Stomach (tissue), 19 donors: ENCODE measurements at places on chromosomes 2 and 18. TPM values are rescaled to one million over a fixed set of nuclear protein-coding genes. Genes with fewer than 3 reads are reported as not detected.

FBXO36 gene
- not detected for total RNA-seq

TRABD2A gene
- total RNA-seq = 0.29 TPM

CCDC85A gene
- 3.2 TPM for total RNA-seq

SEPTIN10 gene
- 101 TPM for total RNA-seq

VIL1 gene
- total RNA-seq = 12.5 TPM

PCGF1 gene
- 49.6 TPM for total RNA-seq

FAM98A gene
- 23.5 TPM for total RNA-seq

REG3A gene
- not detected for total RNA-seq

GRCh38 chr2:47002480-47003381 is 87.1 kb upstream of the MCFD2 start:
- peak overlapping the region; percentile 61 for H3K27ac ChIP-seq
- no peaks in the 10 kb centered on the region for H3K27me3 ChIP-seq
- DNase-seq = peak; percentile 90
- no peak overlapping the region for H3K4me3 ChIP-seq
- H3K36me3 ChIP-seq = peaks cover 43% of the 10 kb centered on the region
- H3K4me1 ChIP-seq = peaks cover 15% of the 10 kb centered on the region

GRCh38 chr18:57816208-57816954 is 13.3 kb upstream of the ATP8B1 start:
- H3K27ac ChIP-seq = no peak overlapping the region
- DNase-seq = no peak
- H3K4me3 ChIP-seq = no peak overlapping the region
- no peaks in the 10 kb centered on the region for H3K4me1 ChIP-seq
- no peaks in the 10 kb centered on the region for H3K36me3 ChIP-seq
- no peaks in the 10 kb centered on the region for H3K27me3 ChIP-seq

- H3K36me3 ChIP-seq = peaks cover 16% of the 10 kb centered on the region
- H3K27ac ChIP-seq = peak overlapping the region; percentile 90
- H3K4me1 ChIP-seq = peaks cover 11% of the 10 kb centered on the region
- no peaks in the 10 kb centered on the region for H3K27me3 ChIP-seq
- peak; percentile 52 for DNase-seq
These were observed 26.3 kb upstream of the TMEM182 start for GRCh38 chr2:102735416-102736109.

GRCh38 chr2:182377467-182377866 is 49.4 kb downstream of the PDE1A start:
- no peaks in the 10 kb centered on the region for H3K36me3 ChIP-seq
- no peak overlapping the region for H3K27ac ChIP-seq
- H3K4me3 ChIP-seq = no peak overlapping the region
- H3K4me1 ChIP-seq = peaks cover 33% of the 10 kb centered on the region

DNA sequence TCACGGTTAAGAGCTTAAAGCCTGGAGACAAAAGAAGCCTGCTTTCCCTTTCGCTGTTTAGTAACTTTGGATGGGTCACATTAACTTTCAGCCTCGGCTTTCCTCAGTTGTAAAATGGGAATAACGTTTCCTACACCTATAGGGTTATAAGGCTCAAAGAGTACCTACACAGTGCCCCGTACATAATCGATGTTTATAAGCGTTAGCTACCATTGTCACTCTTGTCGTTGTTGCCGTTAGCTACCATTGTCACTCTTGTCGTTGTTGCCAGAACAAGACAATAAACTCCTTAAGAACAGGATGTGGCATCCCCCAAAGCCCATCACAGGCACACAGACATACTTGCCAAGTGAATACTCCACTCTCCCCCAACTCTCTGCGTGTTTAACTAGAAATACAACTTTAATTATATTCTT is 901 bp upstream of the MFSD6 start:
- H3K36me3 ChIP-seq = no peaks in the 10 kb centered on the region
- no peak for DNase-seq
- H3K4me3 ChIP-seq = peak overlapping the region; percentile 86
- no peaks in the 10 kb centered on the region for H3K27me3 ChIP-seq
- H3K27ac ChIP-seq = peak overlapping the region; percentile 92

DNA sequence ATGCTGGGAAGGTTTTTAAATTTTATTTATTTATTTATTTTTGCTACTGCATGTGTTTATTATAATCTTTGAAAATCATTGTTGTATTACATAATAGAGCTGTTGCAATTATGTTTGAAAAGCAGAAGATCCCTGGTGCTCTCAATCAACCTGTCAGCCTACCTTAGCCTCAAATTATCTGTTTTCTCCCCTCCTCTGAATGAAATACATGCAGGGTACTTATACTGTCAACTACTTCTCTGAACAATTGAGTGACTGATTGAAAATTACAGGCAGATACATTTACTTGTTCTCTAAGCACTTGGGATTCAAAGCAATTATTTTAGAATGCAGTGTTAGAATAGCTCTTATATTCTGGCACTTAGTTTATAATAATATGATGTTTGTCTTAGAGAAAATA is 8.1 kb downstream of the KYNU start:
- H3K27me3 ChIP-seq = no peaks in the 10 kb centered on the region
- no peaks in the 10 kb centered on the region for H3K36me3 ChIP-seq
- no peak overlapping the region for H3K4me3 ChIP-seq
- H3K27ac ChIP-seq = no peak overlapping the region
- no peaks in the 10 kb centered on the region for H3K4me1 ChIP-seq

- no peak for DNase-seq
- peaks cover 47% of the 10 kb centered on the region for H3K27me3 ChIP-seq
- no peaks in the 10 kb centered on the region for H3K36me3 ChIP-seq
- H3K4me3 ChIP-seq = no peak overlapping the region
- H3K4me1 ChIP-seq = peaks cover 18% of the 10 kb centered on the region
These were observed 10.4 kb upstream of the GMPPA start for GRCh38 chr2:219488149-219488843.

- no peak overlapping the region for H3K4me3 ChIP-seq
- no peak overlapping the region for H3K27ac ChIP-seq
- H3K4me1 ChIP-seq = no peaks in the 10 kb centered on the region
- DNase-seq = no peak
These were observed 14.9 kb upstream of the DTNB start for GRCh38 chr2:25688236-25688635.

GRCh38 chr2:74573747-74574562 is 19.4 kb downstream of the DOK1 start:
- H3K27me3 ChIP-seq = no peaks in the 10 kb centered on the region
- peaks cover 15% of the 10 kb centered on the region for H3K4me1 ChIP-seq
- peak overlapping the region; percentile 5 for H3K27ac ChIP-seq
- DNase-seq = peak; percentile 40

DNA sequence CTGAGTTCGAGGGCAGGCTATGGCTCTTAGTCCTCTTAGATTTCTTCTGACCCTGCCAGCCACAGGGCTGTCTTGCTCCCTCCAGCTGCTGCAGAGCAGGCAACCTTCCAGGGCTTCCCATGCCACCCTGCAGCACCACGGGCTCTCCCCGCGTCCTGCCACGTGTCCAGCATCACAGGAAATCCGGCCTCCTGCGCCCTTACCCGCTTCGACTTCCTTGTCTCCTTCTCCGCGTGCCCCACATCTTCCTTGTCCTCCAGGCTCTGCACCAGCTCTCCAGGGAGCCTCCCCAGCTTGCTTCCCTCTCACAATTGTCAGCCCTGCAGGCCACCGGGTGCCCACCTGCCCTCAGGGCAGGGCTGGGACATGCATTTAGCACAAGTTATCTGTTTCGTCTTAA is 253.5 kb downstream of the DCDC2C start:
- H3K4me3 ChIP-seq = no peak overlapping the region
- H3K27me3 ChIP-seq = no peaks in the 10 kb centered on the region
- no peaks in the 10 kb centered on the region for H3K4me1 ChIP-seq
- no peak overlapping the region for H3K27ac ChIP-seq
- H3K36me3 ChIP-seq = no peaks in the 10 kb centered on the region
- no peak for DNase-seq

DNA sequence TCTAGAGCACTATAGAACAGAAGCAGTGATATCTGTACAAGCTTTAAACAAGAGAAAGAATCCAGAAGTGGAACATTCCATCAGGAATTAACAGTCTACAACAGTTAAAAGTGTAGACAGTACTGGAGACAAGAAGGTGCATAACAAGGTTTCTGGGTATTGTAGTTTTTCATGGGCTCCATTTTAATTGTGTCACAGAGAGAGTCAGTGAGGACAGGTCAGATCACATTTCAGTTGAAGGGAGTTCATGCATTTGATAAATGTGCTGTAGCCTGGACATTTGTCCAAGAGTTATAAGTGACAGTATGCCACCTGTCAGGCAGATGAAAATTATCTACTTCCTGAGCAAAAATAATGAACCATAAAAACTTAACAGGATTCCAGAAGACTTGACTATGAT is 328.6 kb downstream of the CNTNAP5 start:
- no peak overlapping the region for H3K4me3 ChIP-seq
- H3K27me3 ChIP-seq = no peaks in the 10 kb centered on the region
- H3K27ac ChIP-seq = no peak overlapping the region
- no peaks in the 10 kb centered on the region for H3K36me3 ChIP-seq
- no peak for DNase-seq

GRCh38 chr2:45813003-45813941 is 161.8 kb downstream of the PRKCE start:
- DNase-seq = no peak
- H3K4me3 ChIP-seq = no peak overlapping the region
- no peaks in the 10 kb centered on the region for H3K36me3 ChIP-seq
- no peaks in the 10 kb centered on the region for H3K27me3 ChIP-seq
- peak overlapping the region; percentile 66 for H3K27ac ChIP-seq

- H3K36me3 ChIP-seq = no peaks in the 10 kb centered on the region
- peaks cover 21% of the 10 kb centered on the region for H3K4me1 ChIP-seq
- no peak for DNase-seq
- H3K27ac ChIP-seq = no peak overlapping the region
- no peaks in the 10 kb centered on the region for H3K27me3 ChIP-seq
These were observed 131.7 kb downstream of the DOCK10 start for GRCh38 chr2:224910574-224910925.

GRCh38 chr18:60191926-60192325 is 180.6 kb downstream of the MC4R start:
- no peaks in the 10 kb centered on the region for H3K27me3 ChIP-seq
- H3K36me3 ChIP-seq = no peaks in the 10 kb centered on the region
- no peak for DNase-seq

DNA sequence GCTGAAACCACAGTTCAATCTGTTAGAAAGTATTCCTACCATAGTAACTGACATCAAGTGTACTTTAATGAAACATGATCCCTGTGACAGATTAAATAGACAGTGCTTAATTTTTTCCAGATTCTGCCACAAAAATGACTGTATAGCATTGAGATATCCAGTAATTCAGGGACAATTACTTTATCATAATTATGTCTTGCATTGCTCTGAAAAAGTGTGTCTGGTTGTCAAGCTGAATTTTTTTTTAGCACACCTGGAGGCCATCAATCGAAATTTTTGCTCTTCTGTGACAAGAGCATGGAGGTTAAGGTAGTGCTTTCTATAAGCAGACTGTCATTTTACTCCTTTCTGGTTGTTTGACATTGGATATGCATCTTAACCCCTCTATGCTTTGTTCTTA is 1083.8 kb upstream of the NRXN1 start:
- H3K4me1 ChIP-seq = no peaks in the 10 kb centered on the region
- H3K27ac ChIP-seq = no peak overlapping the region
- no peaks in the 10 kb centered on the region for H3K36me3 ChIP-seq
- DNase-seq = no peak
- H3K4me3 ChIP-seq = no peak overlapping the region

- H3K4me3 ChIP-seq = no peak overlapping the region
- H3K4me1 ChIP-seq = no peaks in the 10 kb centered on the region
- DNase-seq = peak; percentile 18
- H3K27ac ChIP-seq = no peak overlapping the region
- H3K36me3 ChIP-seq = no peaks in the 10 kb centered on the region
- H3K27me3 ChIP-seq = no peaks in the 10 kb centered on the region
These were observed 31.3 kb upstream of the SLC25A52 start for GRCh38 chr18:31791817-31792579.

GRCh38 chr2:443741-444140 is 155.8 kb upstream of the ALKAL2 start:
- no peak for DNase-seq
- H3K36me3 ChIP-seq = no peaks in the 10 kb centered on the region
- no peaks in the 10 kb centered on the region for H3K4me1 ChIP-seq
- H3K27ac ChIP-seq = no peak overlapping the region
- no peak overlapping the region for H3K4me3 ChIP-seq

DNA sequence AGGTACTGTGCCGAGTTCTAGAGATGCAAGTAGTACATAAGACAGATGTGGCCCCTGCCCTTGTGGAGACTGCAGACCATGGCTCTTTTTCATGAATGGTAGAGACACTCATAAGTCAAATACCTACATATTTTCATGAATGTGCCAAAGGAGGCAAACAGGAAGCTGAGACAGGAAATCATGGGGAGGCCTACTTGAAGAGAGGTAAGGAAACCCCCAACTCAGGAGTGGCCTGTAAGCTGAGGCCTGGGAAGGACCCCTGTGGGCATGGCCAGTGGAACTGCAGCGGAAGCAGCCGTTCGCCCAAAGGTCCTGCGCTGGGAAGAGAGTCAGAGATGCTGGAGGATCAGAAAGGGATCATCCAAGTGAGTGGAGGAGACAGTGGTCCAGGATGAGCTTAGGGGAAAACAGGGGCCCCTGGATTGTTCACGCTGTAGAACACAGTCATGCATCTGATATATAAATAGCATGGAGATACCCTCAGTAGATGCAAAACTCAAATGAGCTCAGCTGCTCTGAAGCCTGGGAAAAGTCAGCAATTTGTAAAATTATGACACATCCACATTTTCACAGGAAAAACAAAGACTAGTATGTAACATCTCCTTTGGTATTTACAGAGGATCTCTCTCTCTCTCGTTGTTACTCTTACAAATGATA is 228.9 kb downstream of the NEDD4L start:
- peaks cover 20% of the 10 kb centered on the region for H3K4me1 ChIP-seq
- H3K27ac ChIP-seq = peak overlapping the region; percentile 70
- H3K4me3 ChIP-seq = no peak overlapping the region
- DNase-seq = no peak
- no peaks in the 10 kb centered on the region for H3K27me3 ChIP-seq

GRCh38 chr2:20447437-20448245 is 767 bp downstream of the RHOB start:
- H3K4me3 ChIP-seq = peak overlapping the region; percentile 98
- peak overlapping the region; percentile 92 for H3K27ac ChIP-seq
- DNase-seq = peak; percentile 57
- no peaks in the 10 kb centered on the region for H3K27me3 ChIP-seq
- peaks cover 32% of the 10 kb centered on the region for H3K4me1 ChIP-seq
- peaks cover 9% of the 10 kb centered on the region for H3K36me3 ChIP-seq

- H3K4me1 ChIP-seq = peaks cover 48% of the 10 kb centered on the region
- H3K4me3 ChIP-seq = peak overlapping the region; percentile 47
- peaks cover 98% of the 10 kb centered on the region for H3K27me3 ChIP-seq
- DNase-seq = peak; percentile 88
These were observed 9.4 kb upstream of the CRYBA2 start for GRCh38 chr2:219002395-219003266.

- peaks cover 8% of the 10 kb centered on the region for H3K27me3 ChIP-seq
- no peak overlapping the region for H3K27ac ChIP-seq
- no peaks in the 10 kb centered on the region for H3K36me3 ChIP-seq
- DNase-seq = no peak
These were observed 352.6 kb downstream of the SS18 start for GRCh38 chr18:25737710-25738311.

DNA sequence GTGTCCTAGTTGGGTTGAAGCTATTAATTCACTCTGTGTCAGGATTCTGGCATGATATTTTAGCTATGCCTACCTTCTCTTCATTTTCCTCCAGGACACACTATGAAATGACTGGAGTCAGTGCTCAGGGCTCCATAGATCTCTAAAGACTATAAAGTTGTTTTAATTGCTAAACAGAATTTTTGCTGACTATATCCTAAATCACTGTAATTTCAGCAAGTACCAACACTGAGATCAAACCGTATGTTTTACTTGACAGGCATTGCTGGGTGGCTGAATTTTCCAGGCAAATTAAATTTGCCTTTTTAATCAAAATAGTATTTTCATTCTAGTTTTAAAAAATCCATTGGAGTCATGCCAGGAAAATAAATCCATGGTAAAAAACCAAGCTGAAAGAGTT is 138.1 kb downstream of the LRP1B start:
- H3K27me3 ChIP-seq = no peaks in the 10 kb centered on the region
- DNase-seq = no peak
- no peak overlapping the region for H3K27ac ChIP-seq
- no peaks in the 10 kb centered on the region for H3K36me3 ChIP-seq
